ENCODE measurements at places on chromosomes 12 and 14.

DNA sequence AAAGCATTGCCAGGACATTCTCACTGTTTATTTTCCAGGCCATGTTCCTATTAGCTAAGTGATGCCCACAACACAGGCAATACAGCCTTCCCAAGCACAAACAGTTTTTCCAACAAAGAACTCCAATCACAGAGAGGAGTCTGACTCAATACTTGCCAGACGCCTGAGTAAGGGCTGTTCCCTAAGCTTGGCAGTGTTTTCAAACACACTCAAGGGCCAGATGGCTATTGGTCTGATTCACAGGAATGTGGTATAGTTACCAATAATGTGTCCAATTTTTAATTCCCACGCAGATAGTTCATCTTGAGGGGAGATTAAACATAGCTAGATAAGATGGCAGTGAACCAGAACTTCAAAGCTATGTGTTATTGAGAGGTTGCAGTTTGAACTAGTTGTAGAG is 381.0 kb downstream of the SNAPC1 start:
- DNase-seq = no peak

- DNase-seq = no peak
These were observed 65.9 kb upstream of the OTOGL start for GRCh38 chr12:80033448-80033847.

DNA sequence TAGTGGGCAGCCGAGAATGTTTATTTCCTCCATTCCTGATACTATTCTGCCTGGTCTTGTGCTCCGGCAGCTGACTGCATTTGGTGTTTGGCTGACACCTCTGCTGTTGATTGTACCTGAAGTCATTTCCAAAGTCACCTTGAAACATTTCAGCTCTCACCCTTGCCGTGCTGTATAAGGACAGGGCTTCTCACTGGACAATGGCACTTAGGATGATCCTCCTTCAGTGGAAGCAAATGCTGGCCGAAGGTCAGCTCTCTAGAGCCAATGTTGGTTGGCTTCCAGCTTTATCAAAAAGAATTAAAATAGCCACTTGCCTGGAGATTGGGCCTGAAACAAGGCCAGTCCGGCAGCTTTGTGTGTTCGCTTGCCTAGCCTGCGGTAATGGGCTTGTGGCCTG is 44.0 kb downstream of the ACACB start:
- no peak for DNase-seq

DNA sequence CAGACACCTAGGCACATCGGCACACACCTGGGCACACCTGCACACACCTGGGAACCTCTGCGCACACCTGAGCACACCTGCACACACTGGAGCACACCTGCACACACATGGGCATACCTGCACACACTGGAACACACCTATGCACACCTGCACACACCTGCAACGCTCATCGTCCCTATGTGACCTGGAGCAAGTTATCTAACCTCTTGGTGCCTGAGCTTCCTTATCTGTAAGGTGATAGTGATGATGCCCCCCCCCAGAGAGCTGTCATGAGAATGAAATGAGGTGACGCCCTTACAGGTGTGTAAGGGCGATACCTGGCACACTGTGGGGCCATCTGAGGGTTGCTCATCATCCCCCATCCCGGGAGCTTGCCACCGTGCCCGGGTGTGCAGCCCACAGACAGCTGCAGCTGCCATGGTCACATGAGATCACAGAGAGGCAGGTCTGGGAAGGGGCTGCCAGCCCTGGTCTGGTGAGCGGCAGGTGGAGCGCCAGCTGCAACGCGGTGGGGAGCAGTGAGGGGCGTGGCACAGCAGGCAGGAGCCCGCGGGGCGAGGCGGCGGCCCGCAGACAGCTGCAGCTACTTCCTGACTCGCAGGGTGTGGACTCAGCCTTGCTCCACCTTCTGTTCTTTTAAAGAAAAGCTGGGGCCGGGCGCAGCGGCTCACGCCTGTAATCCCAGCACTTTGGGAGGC is 59.9 kb upstream of the FBRSL1 start:
- DNase-seq = no peak

GRCh38 chr14:71645656-71646055 is 286.6 kb upstream of the RGS6 start:
- DNase-seq = no peak

DNA sequence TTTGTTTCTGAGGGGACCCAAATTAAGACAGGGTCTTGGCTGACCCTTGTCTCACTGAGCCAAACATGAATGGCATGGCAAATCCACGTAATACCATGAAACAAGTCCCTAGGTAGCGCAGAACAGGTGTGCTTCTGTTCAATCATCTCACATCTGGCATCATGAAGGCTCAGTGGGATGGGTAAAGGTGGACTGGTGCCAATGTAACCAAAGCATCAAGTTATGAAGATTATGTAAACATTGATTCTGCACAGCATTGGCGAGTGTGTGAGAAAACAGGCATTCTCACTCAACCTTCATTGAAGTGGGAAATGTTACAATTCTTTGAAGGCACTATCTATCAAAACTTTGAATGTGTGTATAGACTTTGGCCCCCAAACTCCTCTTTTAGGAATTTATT is 41.9 kb downstream of the PTGER2 start:
- DNase-seq = no peak

GRCh38 chr12:51620448-51620847 is 29.4 kb downstream of the SCN8A start:
- no peak for DNase-seq

DNA sequence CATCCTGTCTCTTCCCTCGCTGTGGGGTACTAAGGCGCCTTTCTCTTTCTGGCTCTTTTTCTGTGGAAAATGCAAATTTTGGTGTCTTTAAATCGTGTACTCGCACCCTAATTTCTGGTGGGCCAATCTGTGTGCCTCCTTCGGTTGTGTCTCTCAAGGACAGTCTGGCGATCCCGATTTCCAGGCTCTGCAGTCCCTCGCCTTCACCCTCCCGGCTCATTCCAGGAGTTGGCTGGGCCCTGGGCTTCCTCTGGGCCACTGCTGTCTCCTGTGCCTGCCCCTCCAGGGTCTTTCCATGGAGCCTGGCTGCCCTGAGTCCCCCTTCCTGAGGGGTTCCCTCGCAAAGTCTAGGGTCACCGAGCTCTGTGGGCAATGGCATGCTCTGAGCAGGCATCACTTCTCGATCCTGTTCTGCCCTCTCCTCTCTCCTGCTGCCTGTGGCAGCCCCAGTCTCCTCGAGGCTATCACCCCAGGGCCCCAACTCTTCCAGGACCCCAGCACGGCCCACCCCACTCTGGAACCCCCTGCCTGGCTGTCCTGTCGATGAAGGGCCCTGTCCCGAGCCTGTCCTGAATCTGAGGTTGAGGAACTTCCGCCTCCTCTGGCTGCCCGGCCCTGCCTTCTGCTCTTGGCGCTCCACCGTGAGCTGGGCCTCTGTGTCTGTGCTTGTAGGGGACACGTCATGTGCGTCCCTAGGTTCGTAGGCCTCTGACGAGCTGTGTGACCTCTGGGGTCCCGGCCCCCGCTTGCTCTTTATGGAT is 24.1 kb downstream of the AHNAK2 start:
- DNase-seq = no peak

- DNase-seq = no peak
These were observed 29.1 kb upstream of the SOS2 start for GRCh38 chr14:50260511-50260910.

- no peak for DNase-seq
These were observed 1.8 kb upstream of the FSCB start for GRCh38 chr14:44508834-44509233.

GRCh38 chr14:36238666-36239363 is 62.3 kb upstream of the PTCSC3 start:
- no peak for DNase-seq

- no peak for DNase-seq
These were observed 518.3 kb downstream of the SLC16A7 start for GRCh38 chr12:60114169-60114568.

DNA sequence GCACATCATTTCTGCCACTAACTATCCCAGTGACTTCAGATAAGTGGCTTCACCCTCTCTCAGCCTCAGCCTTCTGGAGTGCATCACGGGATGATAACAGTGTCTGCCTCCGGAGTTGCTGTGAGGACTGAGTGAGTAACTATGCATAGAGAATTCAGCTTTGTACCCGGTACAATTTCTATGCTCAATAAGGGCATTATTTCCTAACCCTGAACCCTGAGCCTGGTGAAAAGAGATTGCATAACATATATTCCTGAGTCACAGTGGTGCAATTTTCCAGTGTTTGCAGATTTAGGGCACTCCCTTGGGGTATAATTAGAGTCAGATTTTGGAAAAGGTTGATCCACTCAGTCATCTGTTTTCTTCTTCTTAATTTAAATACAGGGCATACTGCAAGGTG is 181.1 kb downstream of the PTPN11 start:
- DNase-seq = no peak

DNA sequence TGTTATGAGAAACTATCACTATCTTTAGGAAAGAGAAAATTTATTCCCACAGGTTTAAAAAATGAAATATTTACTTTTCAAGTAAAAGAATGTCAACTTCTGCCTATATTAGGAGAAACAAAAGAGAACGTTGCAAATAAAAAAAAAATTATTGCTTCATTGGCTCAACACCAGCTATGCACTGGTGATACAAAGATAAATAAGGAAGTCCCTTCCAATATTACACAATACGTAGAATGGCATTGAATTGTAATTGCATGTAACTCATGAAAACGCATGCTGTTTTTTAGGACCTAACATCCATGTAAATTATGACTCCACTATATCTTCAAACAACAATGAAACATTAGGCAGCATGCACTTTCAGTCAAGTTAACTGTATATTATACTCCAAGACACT is 56.4 kb upstream of the RERGL start:
- no peak for DNase-seq

DNA sequence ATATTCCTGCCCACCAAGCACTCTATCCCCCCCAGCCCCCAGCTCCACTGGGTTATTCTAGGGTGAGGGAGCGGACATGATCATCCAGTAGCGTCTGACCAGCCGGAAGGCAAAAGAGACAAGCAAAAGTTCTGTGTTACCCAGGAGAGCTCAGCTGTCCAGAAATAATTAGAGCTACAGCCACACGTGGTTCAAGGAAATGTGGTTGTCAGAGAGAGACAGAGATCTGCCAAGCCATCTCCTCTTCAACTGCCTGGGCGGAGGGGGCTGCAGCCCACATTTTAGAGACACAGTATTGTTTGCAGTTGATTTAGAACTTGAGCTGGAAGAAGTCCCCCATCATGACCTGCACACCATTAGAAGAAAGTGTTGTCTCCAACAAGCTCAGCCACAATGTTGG is 30.4 kb downstream of the DAO start:
- peak; percentile 66 for DNase-seq

DNA sequence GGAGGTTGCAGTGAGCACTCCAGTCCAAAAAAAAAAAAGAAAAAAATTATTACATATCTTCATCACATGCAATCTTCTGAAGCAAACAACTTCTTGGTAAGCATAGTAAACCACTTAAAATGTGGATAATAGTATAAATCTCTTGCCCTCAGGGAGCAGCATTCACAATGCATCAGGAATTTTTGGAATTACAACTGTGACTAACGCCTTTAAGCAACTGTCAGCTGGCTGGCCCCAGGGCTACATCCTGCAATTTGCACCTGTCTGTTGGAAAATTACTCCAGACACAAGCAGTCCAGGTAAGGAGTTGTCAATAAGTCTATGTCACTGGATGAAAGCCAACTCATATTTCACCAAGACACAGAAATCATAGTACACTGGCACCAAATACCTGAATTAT is 5.5 kb upstream of the SLC7A7 start:
- DNase-seq = no peak

DNA sequence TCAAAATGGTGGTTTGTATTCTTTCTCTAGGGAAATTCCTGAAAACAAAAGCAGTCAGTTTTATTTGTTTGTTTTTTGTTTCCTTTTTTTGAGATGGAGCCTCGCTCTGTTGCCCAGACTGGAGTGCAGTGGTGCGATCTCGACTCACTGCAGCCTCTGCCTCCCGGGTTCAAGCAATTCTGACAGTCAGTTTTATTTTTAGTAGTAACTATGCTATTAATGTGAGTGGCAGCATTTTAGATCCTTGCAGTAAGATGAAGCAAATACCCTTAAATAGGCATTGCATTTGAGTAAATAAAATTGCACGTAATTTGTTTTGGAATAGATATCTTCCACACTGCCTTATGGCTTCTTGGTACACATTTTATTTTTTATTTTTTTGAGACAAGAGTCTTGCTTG is 23.6 kb downstream of the YY1 start:
- DNase-seq = no peak

DNA sequence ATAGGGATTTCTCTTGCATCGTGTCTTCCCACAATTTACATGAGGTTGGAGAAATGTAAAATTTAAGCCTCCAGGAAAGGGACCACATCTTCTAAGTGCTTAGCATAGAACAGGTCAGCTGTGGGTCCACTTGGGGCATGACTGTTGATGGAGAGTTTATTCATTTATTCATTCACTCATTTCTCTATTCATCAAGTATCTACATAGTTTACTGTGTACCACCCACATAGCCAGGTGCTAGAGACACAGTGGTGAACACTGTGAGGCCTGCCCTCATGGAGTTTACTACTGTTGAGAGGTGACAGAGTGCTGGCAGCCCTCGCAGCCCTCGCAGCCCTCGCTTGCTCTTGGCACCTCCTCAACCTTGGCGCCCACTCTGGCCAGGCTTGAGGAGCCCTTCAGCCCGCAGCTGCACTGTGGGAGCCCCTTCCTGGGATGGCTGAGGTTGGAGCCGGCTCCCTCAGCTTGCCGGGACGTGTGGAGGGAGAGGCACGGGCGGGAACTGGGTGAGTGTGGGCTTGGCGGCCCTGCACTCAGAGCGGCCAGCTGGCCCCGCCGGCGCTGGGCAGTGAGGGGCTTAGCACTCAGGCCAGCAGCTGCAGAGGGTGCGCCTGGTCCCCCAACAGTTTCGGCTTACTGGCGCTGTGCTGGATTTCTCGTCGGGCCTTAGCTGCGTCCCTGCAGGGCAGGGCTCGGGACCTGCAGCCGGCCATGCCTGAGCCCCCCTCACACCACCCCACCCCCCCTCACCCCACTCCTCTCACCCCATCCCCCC is 1.7 kb upstream of the JPH4 start:
- no peak for DNase-seq

DNA sequence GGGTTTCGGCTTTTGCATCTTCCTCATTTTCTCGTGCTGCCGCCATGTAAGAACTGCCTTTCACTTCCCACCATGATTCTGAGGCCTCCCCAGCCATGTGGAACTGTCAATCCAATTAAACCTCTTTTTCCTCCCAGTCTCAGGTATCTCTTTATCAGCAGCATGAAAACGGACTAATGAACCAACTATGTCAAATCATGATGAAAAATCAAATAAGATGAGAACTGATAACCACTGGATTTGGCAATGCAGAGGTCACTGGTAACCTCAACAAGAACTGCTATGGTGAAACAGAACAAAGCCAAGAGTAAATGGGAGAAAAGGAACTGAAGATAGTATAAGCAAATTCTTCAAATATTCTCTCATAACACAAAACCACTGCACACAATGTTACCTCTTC is 6.0 kb downstream of the EML5 start:
- no peak for DNase-seq

DNA sequence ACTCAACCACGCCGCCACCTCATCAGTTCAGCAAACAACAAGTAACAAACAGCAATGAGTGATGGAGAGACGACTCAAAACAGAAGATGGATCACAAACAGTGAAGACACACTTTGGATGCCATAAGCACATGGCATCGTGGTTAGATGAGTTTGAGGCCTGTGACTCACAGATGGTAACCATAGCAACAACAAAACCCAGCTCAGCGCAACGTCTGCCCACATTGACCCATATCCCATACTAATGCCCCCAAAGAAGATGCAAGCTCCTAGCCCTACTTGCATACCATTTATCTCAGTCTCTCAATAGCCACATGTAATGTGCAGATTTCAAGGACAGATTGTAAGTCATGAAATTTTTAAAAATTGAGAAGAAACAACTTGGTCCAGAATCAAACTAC is 1322.3 kb upstream of the TMEM132C start:
- DNase-seq = no peak

GRCh38 chr12:14986449-14986848 is 13.6 kb downstream of the PDE6H start:
- DNase-seq = no peak

Data from C1 segment of cervical spinal cord (tissue), 14 donors.